Activated effector memory CD4-positive, alpha-beta T cell treated with anti-CD3 and anti-CD28 coated beads, Interleukin-2, amount 50 U/mL, for 16 hours (primary cell): ENCODE measurements at places on chromosomes 16 and 17.

DNA sequence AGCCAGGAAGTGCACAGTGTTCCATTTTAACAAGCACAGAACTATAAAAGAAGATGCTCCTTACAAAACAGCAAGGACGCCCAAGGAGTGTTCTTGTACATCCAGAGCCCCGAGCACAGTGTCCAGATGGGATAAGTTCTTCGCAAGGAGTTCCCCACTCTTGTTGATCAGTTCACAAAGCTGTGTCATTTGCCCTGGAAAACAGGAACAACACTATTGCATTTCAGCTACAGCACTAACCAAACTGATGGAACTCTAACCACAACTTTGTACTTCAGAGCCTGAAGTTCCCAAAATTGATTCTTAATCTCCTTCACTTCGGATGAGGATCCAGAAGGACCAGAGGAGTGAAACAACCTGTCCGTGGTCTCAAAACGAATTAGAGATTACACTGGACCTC lies 5.1 kb downstream of the COPS3 start:
- no peak for DNase-seq

DNA sequence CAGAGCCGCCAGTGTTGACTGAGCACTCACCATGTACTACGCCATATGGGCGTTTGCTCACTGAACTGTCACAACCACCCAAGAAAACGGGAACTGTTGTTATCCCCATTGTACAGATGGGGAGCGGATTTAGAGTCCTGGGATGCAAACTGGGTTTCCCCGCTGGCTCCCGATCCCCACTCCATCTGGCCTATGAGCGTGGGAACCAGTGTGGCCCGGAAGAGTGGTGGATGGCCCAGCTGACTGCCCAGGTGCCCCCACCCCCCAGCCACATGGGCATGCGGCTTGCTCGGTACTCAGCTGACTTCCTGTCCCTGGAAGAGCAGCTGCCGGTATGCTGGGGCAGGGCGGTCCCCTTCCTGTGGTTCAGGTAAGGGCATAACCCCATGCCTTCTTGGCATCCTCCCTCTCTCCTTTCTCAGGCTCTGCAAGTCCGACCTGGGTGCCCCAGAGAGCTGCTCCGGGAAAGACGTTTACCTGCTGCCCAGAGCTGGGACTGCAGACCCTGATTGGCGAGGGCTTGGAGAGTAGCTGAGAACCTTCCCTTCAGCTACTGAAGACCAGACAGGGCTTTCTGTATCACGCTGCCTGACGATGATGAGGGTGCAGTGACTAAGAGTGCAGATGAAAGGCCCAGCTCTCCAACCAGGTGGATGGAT lies 16.2 kb downstream of the SOCS3 start:
- peak; percentile 91 for DNase-seq

DNA sequence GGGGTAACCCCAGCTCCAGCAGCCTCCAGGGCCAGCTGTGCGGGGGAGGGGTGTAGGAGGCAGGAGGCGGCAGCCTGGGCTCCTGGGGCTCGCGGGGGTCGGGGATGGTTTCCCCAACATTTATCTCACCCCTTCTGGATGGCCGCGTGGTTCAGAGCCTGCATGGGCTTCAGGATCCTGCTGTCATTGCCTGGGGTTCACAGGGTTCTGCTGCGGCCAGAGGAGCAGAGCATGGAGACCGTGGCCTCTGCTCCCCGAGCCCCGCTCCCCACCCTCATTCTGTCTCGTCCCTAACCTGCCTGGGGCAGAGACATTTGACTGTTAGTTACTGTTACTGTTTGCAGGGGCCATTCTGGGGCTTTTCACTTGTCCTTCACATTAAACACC lies 4.9 kb downstream of the MYADML2 start:
- no peak for DNase-seq

- DNase-seq, result no peak
These were observed 3.9 kb upstream of the SPATA32 start for GRCh38 chr17:45265821-45266220.

DNA sequence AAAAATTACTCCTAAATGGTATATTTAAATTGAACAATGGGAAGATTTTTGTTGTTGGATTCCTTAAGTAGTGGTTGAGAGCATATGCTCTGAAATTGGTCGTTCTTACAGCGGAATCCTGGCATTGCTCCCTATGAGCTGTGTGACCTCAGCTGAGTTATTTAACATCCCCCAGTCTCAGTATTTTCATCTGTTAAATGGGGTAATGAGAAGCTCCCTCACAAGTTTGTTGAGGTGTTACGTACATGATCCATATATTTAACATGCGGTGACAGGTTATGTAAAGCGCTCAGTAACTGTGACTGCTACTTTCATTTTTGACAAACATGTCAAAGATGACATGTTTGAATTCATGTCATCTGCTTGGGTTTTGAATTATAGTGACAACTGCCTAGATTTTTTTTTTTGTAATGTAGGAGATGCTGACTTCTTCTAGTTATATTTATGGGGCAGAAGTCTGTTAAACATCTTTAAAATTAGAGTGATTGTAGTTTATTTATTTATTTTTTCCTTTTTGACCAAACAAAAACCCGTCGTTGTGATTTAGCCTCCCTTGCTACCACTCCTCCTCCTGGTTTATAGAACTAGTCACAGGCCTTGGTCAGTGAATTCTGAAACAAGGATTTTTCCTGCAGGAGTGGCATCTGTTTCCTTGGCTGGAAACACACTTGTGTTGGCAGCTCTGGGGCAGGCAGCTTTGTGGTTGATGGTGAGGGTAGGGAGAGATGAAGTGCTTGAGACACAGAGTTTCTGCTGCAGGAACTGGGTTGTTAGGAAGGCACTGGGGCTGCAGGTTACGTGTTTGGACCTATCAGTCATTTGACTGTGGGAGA lies 268.8 kb downstream of the SNX29 start:
- no peak for DNase-seq
